ENCODE measurements at places on chromosomes 7 and 10.

- DNase-seq = no peak
These were observed 44.4 kb downstream of the CTTNBP2 start for GRCh38 chr7:117828825-117829224.

DNA sequence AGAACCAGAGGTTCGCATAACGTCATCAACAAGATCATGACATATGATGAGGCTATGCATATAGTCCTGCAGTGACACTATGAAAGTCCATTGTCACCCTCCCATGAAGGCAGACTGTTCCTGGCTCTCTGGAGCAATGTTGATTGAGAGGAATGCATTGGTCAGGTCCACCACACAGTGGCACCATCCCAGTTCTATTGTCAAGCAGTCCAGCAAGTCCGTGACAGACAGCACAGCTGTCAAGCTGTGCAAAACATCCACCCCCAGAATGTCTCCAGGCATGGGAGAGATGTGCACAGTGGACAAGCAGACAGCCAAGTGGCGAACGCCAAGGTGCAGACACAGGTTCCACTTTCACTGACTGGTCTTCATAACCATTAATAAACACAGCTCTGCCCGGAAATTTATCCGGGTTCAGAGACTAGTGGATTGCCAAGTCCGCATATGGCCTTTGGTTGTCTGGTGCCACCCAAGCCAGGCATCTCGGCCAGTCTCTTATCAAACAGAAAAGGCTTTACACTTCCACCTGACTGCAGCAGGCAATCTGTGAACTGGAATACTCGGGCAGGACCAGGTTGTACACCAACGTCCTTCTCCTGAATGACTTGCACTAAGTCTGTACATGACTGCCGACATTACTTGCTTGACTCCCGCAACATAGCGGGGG is 7.2 kb downstream of the RNF133 start:
- no peak for DNase-seq

DNA sequence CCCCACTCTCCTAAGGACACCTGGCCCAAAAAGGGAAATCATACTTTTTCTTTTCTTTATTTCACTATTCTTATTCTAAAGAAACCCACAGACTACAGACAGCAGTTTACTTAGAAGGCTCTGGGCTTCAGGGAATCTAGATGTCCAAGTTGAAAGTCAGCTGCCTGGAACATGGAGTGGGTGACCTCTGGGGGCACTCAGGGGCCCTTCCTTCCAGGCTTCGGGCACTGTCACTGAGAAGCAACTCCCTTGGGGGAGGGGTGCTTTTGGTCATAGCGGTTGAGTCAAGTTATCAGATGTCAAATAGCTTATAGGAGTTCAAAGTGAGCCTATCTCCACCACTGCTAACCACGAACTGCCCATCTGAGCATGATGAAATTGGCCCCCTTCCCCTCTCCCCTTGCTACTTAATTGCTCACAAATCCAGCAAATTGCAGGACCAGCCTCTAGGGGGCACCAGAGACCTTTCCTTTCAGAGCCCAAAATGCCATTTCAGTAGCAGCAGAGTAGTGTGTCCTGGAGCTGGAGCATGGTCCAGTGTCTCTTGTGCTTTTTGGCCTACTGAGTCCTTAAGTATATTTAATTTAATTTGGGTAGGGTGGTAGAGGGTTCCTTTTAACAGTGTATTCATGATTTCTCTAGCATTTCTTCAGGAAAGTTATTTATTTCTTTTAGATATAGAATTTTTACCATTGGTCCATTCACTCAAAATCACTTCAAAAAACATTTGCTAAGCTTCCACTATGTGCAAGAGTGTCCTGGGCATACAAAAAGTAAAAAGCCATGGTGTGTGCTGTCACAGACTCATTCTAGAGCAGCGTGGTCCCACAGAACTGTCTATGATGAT is 463.8 kb downstream of the KCNMA1 start:
- DNase-seq = peak; percentile 81

DNA sequence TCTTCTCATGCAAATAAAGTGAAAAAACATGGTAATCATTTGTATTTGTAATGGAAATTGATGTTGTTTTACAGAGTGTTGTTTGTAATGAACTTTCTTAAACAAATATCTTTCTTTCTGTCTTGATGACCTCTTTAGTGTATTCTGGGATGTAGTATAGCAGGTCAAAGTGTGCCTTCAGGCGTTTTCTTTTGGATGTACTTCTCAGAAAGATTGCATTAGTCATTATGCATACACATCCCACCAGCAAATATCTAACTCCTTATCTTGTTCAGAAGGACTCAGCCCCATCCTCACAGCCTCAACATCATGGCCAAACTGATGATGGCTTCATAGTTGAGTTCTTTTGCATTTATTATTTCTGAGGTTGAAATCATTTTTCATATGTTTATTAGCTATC is 124.7 kb downstream of the LRRC18 start:
- DNase-seq = no peak

DNA sequence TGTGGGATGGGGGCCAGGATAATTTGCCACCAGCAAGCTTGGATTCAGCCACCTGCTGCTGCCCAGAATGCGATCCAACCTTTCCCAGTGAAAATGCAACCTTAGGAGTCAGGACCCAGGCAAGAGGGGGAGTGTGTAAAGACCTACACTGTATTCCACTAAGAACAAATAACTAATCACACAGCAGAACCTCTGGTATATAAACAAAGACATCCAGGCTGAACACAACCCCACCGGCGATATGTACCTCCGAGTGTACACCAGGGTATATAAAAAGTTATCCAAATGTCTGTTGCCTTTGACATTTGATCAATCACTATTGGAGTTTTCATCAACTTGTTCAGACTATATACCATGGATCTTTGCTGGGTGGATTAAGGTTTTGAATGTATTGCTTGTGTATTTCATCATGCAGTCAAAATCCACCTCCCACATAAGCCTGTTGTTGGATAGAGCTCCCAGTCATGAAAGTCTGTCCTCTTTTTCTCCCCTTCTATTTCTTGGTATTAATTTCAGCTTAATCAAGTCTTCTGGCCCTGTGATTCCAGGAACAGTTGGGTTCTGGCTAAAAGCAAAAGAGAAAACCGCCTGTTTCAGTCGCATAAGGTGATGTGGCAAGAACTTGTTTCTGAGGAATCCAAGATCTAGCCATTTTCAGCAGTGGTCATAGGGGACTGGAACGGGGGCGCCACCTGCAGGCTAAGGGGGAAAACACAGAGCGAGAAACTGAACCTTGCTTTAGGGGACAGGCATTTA is 290.7 kb downstream of the CCDC3 start:
- peak; percentile 62 for DNase-seq

GRCh38 chr10:25174461-25175230 is at the start of gene GPR158:
TSS of gene GPR158 (plus strand) at chr10:25175001. CDS start at chr10:25175421, 420 bp downstream.
- peak; percentile 87 for DNase-seq

DNA sequence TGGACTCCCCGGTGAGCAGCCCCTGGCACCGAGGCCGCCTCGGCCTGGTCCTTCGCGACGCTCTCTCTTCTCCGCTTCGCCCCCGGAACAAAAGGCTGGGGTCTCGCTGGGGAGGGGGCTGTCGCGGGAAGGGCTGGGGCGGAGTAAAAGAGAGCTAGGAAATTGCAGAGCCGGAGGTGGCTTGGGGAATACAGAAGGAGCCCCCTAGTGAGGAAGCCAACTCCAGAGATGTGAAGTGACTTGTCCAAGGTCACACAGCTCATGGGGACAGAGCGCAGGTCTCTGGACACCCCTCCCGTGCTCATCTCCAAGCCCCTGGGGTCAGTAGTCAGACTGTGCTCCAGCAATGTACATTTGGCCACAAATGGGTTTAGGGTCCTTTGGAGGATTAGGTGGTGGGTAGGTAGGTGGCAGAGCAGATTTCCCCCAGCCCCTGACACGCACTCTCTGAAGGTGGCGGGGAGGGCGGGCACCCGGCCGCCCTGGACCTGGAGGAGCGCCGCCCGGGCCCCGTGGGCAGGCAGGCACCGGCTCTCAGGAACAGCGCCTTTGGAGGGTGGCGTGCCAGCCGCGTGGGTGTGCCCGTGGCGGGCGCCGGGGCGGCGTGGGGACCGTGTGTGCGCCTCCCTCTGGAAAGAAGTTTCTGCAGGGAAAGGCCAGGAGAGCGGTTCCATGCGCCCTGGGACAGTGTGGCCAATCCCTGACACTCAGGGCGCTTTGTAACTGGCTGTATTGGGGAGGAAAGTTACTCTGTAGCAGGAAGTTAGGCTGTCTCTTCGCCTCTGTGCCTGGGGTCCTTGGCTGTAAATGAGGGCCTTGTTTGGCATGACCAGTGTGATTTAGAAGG is 910 bp downstream of the WIPF3 start:
- DNase-seq = no peak

DNA sequence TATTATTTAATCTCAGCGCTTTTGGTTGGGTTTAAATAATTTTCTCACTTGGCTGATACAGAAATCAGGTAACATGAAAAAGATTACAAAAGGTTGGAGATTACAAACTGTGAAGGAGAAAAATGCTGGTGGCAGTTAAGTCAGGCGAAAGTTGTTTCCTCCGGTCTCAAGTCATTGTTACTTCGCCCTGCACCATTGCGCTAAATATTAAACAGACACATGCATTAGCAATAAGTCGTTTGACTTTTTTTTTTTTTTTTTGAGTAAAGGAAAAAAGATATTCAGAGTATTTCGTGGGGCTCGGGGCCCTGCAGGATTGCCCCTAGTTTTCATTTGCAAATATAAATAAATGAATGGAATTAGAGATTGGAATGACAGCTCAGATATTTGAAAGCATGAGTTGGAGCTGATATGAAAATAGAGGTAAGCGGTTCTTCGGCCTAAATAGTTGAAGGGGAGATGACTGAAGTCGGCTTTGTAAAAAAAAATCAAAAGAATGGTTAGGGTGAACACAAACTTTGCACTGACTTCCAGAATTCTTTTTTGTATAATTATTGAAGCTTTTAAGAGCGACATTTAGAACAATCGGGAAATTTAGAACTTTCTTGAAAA is 914 bp downstream of the SDHAF3 start:
- peak; percentile 45 for DNase-seq

DNA sequence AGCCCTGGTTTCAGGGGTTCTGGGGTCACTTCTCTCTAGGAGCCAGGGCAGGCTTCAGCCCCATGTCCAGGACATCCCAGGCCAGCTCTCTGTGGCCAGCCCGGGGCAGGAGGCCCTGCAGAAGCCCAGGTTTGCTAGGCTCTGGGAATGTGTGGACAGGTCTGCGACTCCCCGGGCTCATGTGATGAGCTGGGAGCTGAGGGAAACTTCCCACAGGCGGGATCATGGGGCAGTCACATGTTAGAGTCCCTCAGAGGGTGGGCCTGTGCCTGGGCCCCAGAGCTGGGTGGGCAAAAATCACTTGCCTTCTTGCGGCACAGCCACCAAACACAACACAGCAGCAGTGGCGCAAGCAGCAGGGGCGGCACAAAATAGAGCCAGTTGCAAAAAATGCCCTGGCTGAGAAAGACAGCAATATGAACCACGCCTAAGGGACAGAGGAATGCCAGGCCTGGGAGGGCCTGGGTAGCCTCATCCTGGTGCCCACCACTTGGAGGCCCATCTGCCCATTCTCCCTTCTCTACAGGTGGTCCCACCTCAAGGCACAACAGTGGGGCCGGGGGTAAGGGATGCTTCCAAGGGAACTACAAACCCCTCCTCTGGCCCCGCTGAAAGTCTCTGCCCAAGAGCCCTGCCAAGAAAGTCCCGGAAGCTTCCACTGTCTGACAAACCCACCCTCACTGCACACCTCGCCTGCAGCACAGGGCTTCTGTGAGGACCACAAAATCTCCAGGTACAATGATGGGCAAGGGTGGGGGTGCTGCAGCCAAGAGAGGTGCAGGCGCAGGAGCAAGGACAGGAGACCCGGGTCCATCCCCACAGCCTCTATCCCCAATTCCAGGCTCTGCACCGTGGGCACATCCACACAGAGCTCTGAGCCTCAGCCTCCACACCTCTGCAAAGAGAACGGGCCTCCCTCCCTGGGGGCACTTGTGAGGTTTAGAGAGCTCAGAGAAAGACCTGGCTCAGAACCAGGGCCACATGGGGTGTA is 34.6 kb upstream of the ANTXRL start:
- DNase-seq = no peak

- no peak for DNase-seq
These were observed 339.9 kb downstream of the SFMBT2 start for GRCh38 chr10:7070950-7071349.

DNA sequence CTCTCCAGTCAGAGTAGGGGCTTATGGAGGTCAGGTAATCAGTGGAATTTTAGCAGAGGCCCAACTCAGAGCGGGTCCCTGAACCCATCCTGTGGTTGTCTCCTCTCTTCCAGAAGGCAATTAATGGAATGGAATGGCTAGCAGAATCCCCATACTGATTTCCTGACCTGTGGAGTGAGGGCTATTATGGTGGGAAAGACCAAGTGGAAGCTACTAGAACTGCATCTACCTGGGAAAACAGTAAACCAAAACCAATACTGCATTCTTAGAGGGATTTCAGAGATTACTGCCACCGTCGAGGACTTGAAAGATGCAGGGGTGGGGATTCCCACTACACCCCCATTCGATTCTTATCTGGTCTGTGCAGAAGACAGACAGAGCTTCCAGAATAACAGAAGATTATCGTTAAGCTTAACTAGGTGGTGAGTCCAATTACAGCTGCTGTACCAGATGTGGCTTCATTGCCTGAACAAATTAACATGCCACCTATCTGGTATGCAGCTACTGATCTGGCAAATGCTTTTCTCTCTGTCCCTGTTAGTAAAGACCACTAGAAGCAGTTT is 73.2 kb downstream of the LMBR1 start:
- peak; percentile 36 for DNase-seq

DNA sequence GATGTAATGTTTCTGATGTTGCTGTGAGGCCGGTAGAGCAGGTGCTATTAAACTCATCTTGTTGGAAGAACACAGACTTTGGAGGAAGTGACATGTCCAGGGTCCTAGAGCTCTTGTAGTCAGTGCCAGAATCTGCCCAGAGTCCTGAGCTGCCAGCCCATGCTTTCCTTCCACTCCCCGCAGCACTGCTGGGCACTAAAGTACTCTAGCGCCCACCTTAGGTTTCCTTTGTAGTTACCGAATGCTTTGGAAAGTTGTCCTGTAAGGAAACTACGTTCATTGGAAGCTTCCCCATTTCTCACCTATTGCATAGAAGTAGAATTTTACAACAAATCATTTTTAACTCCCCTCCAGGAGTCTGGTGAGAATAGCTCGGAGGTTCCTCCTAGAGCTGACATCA is 11.0 kb downstream of the ZNF862 start:
- no peak for DNase-seq

DNA sequence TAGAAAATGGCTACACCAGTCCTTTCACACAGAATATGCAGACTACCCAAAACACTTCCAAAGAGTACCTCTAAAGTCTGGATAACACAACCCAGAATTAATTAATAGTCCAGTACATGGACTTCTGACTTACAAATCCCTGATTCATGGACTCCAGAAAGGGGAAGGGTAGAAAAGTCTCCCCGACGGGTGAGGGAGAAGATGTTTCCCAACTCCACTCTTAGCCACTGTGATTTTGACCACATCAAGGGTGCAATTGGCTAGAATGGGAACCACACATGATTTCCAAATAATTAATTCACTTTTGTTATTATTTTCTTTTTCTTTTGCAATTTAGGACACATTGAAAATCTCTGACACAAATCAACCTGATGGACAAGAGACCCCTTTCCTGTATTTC is 1.4 kb downstream of the TMEM130 start:
- DNase-seq = no peak

- no peak for DNase-seq
These were observed 67.0 kb downstream of the MDFIC start for GRCh38 chr7:114988755-114989375.

Data from K562 (cell line).